ENCODE measurements at places on chromosomes 11 and 22.

DNA sequence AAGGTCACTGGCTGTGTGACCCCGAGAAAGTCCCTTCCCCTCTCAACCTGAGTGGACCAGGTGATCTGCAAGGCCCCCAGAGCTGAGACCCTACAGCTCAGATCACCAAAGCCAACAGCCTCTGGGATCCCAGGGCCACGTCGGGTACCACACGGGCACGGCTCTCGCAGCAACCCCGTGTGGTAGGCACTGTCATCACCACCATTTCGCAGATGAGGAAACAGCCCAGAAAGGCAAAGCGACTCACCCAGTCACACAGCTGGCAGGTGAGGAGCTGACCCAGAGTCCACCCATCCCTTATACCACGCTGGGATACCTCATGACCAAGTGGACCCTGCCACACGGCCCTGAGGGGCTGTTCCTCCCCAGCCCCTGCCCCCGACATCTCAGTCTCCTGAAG lies 2.8 kb downstream of the ATP5MGL start:
- peak; percentile 43 for DNase-seq

- DNase-seq: no peak
These were observed 61.8 kb downstream of the SMIM38 start for GRCh38 chr11:69217276-69218105.

GRCh38 chr11:18853086-18853720 lies 61.6 kb upstream of the PTPN5 start:
- DNase-seq: peak; percentile 50

DNA sequence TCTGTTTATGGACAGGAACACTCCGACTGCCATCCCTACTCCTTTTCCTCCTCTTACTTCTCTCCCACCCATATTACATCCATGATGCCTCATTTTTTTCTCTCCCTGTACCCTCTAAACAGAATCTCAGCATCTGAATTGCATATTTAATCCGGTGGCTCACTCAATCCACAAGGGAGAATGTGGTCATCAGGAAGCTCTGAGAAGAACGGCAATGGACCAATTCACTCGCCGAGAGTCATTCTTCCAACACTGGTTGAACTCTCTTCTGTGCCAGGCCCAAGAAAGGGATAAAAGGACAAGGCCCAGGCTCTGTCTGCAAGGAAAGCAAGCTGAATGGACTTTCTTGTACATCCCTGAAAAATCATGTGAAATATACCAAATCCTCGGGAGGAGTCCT lies 15.9 kb downstream of the MAP6 start:
- no peak for DNase-seq

GRCh38 chr11:86292912-86293616 lies 9.0 kb upstream of the HIKESHI start:
- no peak for DNase-seq

DNA sequence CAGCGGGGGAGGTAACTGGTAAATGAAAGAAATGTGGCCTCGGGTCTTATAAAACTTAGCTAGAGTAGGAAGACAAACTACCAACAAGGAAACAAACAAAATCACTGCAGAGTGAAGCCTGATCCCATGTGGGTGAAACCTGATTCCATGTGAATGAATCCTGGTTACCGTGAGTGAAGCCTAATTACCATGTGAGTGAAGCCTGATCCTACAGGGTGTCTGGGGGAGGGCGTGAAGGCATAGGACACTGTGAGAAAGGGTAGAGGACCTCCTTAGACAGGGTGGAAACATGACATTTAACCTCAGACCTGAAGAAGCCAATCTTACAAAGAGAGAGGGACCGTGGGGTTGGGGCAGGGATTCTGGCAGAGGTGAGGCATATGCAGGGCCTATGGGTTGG lies 106.2 kb upstream of the USP47 start:
- no peak for DNase-seq

GRCh38 chr11:17036666-17037658 lies 22.7 kb upstream of the PLEKHA7 start:
- DNase-seq: no peak

- DNase-seq: peak; percentile 78
These were observed 75.2 kb downstream of the USP47 start for GRCh38 chr11:11916981-11917399.

GRCh38 chr11:20668844-20669819 lies at the start of gene NELL1:
NELL1 (plus strand) TSS chr11:20669586.
- no peak for DNase-seq

DNA sequence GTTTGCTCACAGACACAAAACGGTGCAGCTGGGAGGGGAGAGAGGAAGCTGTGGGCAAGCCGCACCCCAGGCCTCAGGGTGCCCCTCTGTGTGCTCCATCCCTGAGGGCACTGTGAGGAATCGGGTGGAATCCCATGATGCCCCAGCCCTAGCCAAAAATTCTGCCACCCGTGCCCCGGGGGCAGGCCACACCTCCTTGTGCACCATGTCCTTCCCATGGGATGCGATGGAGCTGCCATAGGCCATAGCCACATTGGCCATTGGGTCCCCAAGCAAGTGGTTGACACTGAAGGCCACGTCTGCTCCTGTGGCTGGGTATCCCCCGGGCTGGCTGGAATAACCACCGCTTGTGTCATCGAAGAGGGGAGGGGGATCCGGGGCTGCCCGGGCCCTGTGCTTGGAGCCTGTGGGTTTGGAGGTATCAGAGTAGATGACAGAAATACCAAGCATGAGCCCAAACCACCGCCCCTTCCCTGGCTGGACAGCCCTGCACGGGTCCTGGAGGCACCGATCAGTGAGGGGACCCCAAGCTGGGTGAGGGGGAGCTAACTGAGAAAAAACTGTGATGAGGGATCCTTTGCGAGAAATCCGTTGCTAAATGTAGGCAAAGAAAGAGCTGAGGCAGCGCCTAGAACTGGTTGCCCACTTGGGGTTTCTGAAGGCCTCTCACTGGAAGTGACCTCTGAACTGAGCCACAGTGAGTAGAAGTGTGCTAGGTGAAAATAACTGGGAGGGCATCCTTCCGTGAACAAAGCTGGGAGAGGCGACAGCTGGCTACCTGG lies 863 bp downstream of the YIF1A start:
- no peak for DNase-seq

DNA sequence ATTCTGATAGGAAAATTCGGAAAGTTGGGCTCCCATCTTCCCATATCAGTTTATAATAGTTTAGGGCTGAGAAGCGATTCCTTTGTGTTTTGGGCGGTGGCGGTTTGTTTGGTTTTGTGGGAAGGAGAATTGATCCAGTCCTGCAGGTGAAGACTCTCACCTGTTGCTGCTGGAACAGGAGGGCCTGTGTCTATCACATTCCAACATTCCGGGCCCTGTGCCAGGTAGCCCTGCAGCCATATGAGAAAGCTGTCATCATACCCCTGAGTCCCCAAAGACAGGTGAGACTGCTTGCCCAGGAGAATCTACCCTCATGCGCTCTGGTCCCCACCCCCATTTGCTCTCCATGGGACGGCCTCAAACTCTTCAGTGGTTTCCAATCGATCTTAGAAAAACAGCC lies 62.1 kb downstream of the TRAF6 start:
- DNase-seq: no peak

GRCh38 chr22:29093030-29093429 lies 20.2 kb downstream of the KREMEN1 start:
- no peak for DNase-seq

DNA sequence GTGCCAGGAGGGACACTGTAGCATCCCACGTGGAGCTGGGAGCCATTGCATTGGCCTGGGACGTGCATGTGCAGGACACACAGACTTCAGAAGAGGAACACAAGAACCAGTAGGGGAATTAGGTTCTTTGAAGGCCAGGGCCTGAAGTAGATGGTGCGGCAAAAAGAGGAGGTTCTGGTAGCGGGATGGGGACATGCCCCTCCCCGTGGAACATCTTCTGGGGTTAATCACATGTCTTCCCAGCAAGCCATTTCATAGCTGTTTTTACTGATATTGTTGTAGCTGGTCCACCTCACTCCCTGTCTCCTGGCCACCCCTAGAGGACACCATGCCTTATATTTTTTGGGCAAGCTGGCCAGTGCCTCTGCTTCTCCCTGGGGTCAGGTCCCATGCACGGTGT lies 74.3 kb downstream of the SCN3B start:
- no peak for DNase-seq

GRCh38 chr11:99238401-99238800 lies 217.7 kb downstream of the CNTN5 start:
- no peak for DNase-seq

GRCh38 chr11:45756384-45757010 lies 48.5 kb upstream of the SLC35C1 start:
- no peak for DNase-seq

DNA sequence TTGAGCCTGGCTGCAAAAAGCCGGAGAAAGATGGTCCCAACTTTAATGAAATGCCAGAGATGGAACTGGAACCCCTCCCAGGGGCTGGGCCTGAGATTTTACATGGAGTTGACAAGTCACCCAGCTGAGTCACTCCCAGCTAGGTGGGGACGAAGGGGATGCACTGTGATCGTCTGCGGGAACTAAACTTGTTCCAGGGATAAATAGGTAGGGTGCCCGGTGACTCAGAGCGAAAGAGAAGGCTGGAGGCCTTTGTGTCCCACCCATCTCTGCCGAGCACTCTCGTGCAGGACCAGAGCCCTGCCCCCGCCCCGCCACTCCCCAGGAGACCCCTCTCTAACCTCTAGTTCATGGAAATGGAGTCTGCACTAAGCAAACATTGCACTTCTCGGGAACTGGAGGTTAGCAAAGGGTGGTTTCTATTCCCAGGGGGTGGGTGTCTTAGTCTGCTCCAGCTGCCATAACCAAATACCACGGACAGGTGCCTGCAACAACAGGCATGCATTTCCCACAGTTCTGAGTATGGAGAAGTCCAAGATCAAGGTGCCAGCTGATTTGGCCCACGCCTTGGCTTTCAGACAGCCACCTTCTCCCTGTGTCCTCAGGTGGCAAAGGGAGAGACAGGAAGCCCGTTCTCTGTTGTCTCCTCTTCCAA lies 60.7 kb upstream of the FADD start:
- no peak for DNase-seq

- peak; percentile 55 for DNase-seq
These were observed 125.1 kb downstream of the TIMP3 start for GRCh38 chr22:32926600-32926999.

DNA sequence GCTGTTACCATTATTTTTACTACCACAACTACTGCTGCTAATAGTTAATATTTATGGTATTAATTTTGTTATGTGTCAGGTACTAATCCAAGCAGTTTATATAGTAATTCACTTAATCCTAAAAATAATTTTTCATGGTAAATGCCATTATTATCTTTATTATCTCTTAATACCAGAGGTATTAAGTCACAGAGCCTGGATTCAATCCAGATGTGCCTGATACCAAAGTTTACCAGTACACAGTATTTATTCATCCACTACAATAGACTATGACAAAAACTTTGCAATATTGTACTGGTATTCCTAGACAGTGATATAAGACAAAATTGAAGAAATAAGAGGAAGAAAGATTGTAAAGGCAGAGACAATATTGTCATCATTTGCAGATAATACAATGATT lies 24.5 kb downstream of the MAP6 start:
- DNase-seq: no peak

DNA sequence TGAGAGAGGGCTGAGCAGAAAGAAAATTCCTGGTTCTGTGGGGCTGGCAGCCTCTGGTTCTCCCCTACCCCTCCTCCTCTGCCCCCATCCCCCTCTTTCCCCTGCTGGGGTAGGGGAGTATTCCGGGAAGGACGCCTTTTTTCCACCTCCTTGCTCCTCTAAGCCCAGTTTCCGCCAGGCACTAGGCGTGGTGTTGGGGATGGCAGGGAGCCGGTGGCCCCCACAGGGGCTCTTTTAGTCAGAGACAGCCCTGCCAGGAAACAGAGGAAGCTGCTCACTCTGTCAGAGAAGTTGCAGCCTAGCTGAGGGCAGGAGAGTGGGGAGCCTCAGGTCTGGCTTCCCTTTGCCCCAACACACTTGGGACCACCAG lies 15.6 kb upstream of the ARHGEF17 start:
- DNase-seq: no peak

GRCh38 chr11:90204832-90205646 lies 17.8 kb downstream of the CHORDC1 start:
- peak; percentile 65 for DNase-seq

- DNase-seq: no peak
These were observed 399.4 kb downstream of the NXPE2 start for GRCh38 chr11:115077740-115078139.

DNA sequence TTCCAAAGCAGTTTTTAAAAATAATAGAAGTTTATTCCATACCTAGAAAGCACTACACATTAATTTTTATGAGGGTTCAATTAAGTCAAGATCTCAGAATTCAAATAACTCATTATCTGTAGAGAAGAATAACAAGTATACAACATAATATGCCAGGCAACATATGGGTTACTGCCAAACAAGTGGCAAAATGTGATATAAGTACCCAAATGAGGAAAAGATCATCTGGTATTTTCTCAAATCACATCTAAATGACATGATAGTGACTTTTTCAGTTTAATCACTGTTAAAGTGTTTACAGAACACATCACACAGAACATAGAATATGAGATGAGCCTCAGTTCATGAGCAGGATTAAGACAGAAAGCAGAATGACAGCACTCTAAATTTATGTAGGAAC lies 123.3 kb downstream of the FCHSD2 start:
- DNase-seq: no peak

DNA sequence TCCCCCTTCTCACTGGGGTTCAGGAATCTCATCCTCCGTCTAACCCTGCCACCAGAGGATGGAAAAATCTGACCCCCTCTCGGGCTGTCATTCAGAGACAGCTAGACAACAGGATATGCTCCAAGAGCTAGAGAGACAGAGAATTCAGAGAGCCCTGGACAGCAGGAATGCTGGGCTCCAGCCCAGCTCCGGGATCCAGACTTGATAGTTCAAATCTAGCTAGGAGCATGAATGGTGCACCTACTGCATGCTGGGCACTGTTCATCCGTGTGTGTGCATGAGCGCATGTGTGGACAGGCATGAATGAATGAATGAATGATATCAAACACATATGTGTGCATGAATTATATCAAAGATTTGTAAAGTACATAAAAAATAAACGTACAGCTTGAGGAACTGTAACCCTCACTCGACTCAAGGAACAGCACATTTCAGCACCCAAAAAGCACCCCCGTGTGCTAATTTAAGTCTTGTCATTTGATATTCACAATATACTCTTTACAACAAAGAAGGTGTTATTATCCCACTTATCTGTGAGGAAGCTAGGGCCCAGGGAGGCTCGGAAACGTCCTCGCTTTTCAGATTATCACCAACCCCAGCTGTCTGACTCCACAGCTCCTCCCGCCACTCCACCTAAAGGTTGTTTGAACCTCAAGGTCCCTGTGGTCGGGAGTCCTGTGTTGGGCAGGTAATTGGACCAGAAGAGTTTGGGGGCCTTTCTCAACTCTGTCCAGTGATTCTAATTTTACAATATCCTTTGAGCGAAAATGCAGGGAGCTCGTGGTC lies 640 bp upstream of the VSIG10L2 start:
- DNase-seq: no peak

All from ELR (cell line).